Retinal pigment epithelial cell (primary cell): ENCODE measurements at places on chromosomes 1 and 21.

DNA sequence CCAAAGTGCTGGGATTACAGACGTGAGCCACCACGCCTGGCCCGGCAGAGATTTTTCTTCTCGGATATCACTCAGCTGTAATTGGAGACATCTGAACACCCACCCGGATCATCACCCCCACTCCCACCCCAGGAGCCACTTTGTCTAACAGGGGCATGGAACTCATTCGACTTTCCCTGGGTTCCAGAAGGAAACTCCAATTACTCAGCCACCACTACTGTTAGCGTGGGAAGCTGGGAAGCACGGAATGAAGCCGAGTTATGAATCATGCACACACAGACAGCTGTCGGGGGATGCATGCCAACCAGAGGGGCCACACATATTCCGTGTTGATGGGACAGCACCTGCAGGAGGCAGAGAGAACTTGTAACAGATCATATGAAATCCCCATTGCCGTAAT, 85.2 kb downstream of the HLCS start:
- no peak for DNase-seq

GRCh38 chr1:87242445-87243185, 86.1 kb upstream of the LMO4 start:
- DNase-seq, result no peak

DNA sequence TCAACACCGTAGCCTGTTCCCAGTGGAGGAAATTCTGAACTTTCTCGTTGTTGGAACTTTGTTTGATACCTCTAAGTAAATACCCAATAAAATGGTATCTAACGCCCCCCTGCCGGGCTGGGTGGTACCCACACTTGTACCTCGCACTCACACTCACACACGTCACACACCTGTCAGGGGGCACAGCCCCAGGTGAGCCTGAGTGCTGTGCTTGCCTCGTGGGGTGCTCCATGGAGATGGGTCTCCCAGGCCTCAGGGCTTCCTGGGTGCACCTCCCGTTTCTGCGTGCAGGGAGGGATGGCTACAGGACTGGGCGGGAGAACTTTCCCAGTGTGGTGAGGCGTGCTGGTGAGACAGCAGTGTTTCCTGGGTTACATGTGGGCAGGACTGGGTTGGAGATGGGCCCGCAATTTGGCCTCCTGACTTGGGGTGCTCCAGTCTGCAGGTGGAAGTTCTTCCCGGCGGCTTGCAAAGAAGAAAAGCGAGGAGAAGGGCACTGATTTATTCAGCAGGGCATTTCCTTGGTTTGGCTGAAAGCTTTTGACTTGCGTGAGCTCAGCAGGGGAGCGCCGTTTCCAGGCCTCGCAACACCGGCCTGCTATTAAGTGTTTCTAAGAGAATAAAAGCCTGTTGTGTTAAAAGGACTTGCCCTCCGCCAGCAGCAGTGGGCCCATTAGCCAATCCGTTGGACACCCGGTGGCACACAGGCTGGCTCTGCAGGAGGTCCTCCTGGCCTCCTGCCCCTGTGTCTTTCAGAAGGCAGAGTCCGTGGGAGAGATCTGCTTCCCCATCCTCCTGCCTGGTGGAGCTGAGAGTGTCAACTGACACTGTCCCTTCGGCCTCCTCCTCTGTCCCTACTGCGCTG, 79.7 kb downstream of the KIF26B start:
- DNase-seq, result no peak

- no peak for DNase-seq
These were observed 12.4 kb upstream of the TNFSF18 start for GRCh38 chr1:173063171-173063570.

- no peak for DNase-seq
These were observed 108.7 kb downstream of the ENAH start for GRCh38 chr1:225544263-225544662.

DNA sequence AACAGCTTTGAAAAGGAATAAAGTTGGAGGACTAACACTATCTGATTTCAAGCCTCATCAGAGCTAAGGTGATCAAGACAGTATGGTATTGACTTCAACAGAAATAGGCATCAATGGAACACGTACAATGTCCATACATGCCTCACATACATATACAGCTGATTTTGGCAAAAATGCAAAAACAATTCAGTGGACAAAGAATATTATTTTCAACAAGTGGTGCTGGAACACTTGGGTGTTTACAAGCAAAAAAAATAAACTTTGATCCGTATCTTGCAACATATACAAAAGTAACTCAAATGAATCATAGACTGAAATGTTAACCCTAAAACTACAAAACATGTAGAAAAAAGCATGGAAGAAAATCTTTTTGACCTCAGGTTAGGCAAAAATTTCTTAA, 141.9 kb upstream of the ZC3H11B start:
- no peak for DNase-seq

- no peak for DNase-seq
These were observed 29.1 kb downstream of the NTPCR start for GRCh38 chr1:232979558-232979957.

GRCh38 chr1:118947790-118948189, 40.4 kb downstream of the TBX15 start:
- DNase-seq, result no peak

DNA sequence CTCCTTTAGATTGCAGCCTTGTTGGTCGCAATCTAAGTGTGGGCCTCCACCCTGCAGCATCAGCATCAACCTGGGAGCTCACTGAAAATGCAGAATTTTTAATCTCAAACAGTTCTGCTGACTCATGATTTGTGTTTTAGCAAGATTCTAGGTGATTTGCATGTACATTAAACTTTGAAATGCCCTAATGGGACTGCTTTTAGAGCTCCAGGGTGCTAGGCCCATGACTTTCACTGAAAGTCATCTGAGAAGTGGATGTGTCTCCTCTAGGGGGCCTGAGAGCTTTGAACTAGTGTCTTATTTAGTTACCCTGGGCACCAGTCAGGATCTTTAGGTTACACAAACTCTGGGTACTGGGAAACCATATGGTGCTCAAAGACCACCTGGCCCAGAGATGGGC, 9.0 kb downstream of the TRIM67 start:
- DNase-seq, result no peak

DNA sequence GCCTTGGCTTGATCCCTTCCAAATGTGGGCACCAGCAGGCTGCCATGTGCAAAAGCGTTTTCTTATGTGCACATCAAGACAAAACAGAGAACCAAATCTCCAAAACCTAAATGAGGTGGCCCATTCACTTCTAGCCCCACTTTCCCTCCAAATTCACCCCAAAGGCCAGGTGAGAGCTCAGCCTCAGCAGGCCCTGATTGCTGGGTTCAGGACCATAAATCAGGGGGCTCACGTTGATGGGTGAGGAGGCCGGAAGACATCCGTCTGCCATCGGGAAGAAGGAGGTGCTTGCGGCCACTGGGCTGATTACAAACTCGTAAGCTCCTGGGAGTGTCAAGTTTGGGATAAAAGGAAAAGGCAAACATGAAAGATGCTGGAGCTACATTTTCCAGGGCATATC, 86.7 kb upstream of the CLDN14 start:
- DNase-seq, result no peak

DNA sequence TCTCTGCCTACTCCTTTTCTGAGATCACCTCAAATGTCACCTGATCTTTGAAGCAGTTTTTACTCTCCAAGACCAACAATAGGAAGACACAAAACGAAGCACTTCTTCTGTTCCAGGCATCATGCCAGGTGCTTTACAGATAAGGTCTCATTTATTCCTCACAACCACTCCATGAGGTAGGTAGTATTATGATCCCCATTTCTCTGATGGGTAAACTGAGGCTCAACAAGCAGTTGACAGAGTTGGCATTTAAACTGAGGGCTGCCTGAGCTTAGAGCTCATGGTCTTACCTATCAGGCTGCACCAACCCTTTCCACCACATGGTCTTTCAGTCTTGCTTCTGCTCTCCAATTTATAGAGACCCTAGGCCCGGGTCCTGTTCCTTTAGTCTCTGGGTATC, 147.2 kb upstream of the JUN start:
- no peak for DNase-seq

DNA sequence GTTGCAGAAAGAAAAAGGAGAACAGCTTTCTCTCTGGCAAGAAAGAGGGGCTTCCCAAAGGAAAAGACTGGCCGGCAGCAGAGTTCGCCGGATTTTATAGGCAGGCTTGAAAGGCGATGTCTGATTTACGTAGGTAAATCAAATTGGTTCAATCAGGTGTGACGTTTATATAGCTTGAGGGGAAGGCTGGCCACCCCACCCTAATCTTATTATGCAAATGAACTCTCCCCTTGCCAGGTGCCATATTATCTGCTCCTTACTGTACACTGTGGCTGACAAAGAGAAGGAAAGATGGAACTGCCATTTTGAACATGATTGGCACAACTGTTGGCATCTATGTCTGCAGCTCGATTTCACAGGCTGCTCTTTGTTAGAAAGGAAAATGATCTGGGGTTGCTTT, 16.8 kb upstream of the INTS3 start:
- no peak for DNase-seq

DNA sequence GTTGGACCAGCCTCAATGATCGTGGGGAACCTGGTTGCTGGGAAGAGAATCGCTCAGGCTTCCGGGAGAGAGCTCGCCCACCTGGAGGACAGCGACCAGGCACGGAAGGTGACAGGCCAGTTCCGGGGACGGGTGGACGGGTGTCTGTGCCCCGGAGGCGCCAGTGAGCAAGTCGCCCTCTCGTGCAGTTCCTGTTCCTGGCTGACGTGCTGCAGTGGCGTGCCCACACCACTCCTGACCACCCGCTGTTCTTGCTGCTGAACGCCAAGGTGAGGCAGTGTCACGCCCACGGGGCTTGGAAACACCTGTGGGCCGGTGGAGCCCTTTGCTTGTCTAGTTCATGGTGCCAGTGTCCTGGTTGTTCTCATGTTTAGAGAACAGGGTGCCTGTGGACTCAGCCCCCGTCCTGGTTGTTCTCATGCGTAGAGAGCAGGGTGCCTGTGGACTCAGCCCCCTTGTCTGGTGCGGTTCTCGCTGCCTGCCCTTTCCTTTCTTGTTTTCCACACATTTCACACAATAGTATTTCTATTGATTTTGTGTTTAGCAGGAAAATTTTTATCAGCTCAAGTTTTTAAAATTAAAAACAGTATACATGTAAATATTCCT, 53.1 kb downstream of the S100B start:
- DNase-seq, result no peak

- DNase-seq, result no peak
These were observed 29.6 kb upstream of the RGS1 start for GRCh38 chr1:192545896-192546521.

GRCh38 chr1:13556224-13556764, 27.3 kb upstream of the PDPN start:
- no peak for DNase-seq

DNA sequence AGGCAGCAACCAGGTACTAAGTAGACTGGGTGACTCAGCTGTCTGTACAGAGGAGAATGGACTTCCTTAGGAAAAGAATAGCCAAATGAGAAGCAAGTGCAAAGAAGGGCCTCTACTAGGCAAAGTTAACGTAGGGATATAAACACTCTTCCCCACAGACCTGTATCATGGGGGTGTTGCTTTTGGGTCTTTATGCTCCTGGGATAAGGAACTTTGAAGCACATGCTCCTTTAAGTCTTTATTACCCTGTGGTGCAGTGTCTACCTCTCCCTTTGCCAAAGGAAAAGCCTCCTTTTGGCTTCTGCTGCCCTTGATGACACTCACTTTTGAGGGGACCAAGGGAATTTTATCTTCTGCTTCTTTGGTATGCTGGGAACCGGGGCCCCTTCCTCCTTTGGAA, 5.0 kb downstream of the RFX5 start:
- DNase-seq, result no peak

- no peak for DNase-seq
These were observed 203.4 kb downstream of the TNR start for GRCh38 chr1:175539986-175540385.

GRCh38 chr1:173193639-173194038, 13.5 kb downstream of the TNFSF4 start:
- DNase-seq, result no peak

DNA sequence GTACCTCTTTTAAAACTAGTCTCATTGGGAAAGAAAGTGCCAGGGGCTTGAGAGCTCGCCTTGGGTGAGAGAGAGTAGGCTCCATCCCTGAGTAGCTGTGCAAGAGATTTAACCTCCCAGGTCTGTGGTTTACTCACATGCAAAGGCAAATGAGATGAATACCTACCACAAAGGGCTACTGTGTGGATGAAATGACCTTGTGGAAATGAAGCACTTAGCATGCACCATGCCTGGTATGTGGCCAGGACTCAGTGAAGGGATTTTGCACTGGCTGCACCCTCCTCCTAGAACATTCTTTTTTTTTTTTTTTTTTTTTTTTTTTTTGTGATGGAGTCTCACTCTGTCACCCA, 120.3 kb downstream of the PROX1 start:
- DNase-seq, result no peak

DNA sequence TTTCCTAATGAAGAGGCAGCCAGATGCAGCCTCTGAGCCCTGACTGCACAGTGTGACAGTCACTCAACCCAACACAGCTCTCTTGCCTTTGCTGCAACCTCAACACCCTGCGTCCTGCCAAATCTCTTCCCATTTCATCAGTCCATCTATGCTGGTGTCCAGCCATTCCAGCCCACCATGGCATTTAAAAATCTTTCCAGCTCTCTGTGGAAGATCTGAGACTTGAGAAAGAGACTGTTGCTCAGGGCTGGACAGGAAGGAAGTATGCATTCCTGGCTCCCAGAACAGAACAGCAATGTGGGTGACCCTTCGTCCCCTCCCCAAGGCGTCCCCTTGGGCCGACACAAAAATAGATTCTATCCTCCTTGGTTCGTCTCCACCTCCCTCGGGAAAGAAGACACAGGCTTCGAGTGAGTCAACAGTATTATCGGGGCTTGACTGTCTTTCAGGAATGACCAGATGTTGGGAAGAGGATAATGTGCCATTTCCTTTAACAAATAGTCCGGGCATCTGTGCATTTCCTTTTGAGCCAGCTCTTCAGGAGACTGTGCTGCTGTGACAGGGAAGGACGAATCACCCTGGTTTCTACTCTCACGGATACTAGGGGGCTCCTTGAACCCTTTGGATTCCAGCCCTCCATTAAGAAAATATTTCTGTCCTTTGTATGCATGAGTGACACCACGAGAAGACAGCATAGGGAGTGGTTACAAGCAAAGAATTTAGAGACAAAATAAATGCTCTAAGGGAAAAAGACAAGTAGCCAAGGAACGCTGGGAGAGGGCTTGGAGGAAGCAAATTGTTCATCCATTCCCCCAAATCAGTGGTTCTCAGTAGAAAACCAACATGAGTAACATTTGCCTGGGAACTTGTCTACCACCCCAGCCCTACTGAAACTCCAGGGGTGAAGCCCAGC, 111.4 kb upstream of the CDC42BPA start:
- DNase-seq, result no peak

- DNase-seq, result no peak
These were observed 1.2 kb upstream of the LAD1 start for GRCh38 chr1:201400212-201400851.

- no peak for DNase-seq
These were observed at the start of gene MAP3K21 for GRCh38 chr1:233327651-233328141. TSS of gene MAP3K21 (plus strand) at chr1:233327724. CDS start at chr1:233328029, 305 bp downstream.

DNA sequence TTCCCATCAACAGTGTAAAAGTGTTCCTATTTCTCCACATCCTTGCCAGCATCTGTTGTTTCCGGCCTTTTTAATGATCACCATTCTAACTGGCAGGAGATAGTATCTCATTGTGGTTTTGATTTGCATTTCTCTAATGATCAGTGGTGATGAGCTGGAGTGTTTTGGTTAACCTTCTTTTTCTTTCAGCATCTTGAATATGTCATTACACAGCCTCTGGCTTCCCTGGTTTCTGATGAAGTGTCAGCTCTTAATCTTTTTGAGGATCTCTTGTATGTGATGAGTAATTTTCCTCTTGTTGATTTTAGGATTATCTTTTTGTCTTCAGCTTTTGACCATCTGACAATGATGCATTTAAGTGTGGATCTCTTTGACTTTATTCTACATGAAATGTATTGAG, 133.2 kb upstream of the GRIK3 start:
- no peak for DNase-seq
